ENCODE measurements at places on chromosomes 4 and X. TPM values are rescaled to one million over a fixed set of nuclear protein-coding genes. Genes with fewer than 3 reads are reported as not detected.

Gene MAMLD1
- total RNA-seq, result not detected

Gene P2RY8
- 61.3 TPM for total RNA-seq

Gene KCNE5
- 0.46 TPM for total RNA-seq

Gene TMPRSS11E
- total RNA-seq, result not detected

Gene CTAG2
- not detected for total RNA-seq

Gene LRAT
- total RNA-seq, result not detected

Gene GPRASP3
- total RNA-seq, result 0.10 TPM

Measured in GM12878 (cell line).